SJSA1 (cell line): ENCODE measurements at places on chromosomes 3 and 15. TPM values are rescaled to one million over a fixed set of nuclear protein-coding genes. Genes with fewer than 3 reads are reported as not detected.

DNA sequence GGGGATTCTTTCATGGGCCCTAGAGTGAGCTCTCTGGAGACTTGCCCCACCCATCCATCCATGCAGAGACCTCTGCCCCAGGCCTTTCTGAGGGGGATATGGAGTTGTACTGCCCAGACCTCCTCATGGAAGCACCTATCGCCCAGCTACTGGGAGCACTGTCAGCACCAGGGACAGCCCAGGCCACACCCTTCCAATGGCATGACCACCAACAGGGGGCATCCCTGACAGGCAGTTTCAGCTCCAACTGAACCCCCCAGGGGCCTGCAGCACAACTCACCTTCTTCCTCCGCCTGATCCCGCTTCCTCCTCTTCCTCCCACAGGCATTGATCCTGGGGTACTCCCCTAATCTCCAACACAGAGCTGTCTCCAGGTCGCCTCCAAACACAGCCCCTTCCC is 21.8 kb downstream of the MRPS11 start:
- no peak for DNase-seq

GRCh38 chr3:62073038-62073437 is 300.3 kb downstream of the FEZF2 start:
- no peak for DNase-seq

Gene SOX14
- total RNA-seq, result not detected in 2 replicates

GRCh38 chr3:171811913-171812335 is 1.6 kb upstream of the PLD1 start:
- peak; percentile 51 for DNase-seq

GRCh38 chr3:40524568-40525285 is at the start of gene ZNF621:
TSS of gene ZNF621 (plus strand) at chr3:40524960. CDS start at chr3:40525841, 881 bp downstream.
- peak; percentile 85 for DNase-seq

- no peak for DNase-seq
Observed at GRCh38 chr3:108966773-108967172, 13.1 kb upstream of the GUCA1C start.

Gene TMEM108
- not detected in 2 replicates for total RNA-seq

Gene TNNC1
- 18.2 and 32.1 TPM in 2 replicates for total RNA-seq

- DNase-seq, result peak; percentile 76
Observed at GRCh38 chr15:52050416-52050815, 31.4 kb downstream of the MAPK6 start.

DNA sequence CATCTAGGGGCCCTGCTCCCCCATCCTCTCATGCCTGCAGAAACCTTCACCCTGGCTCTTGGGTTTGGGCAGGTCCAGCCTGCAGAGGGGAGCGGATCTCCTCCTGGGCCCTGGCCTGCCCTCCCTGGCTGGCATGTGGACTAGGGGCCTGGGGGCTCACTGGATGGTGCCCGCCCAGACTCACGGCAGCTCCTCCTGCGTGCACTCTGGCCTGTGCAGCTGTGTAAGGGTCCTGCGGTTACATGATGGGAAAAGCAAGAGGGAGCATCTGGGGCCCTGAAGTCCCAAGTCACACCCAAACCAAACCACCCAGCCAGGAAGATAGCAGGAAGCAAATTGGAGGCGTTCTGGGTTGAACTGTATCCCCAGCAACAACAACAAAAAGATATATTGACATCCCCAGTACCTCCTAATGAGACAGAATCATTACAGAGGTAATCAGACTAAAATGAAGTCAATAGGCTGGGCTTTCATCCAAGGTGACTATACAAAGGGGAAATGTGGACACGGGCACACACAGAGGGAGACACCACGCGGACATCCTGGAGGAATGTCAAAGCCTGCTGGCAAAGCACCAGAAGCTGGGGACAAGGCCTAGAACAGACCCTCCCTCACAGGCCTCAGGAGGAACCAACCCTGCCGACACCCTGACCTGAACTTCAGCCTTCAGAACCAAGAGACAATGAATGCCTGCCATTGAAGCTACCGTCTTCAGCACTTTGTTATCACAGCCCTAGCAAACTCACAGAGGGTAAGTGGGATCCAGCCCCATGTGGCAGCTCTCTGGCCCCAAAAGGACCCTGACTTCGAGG is 10.4 kb upstream of the CLK3 start:
- no peak for DNase-seq
